Epithelial cell of esophagus (primary cell): ENCODE measurements at places on chromosomes 3 and 15.
A peak's percentile ranks its signal among the peaks of the same experiment; 100 is the strongest.

DNA sequence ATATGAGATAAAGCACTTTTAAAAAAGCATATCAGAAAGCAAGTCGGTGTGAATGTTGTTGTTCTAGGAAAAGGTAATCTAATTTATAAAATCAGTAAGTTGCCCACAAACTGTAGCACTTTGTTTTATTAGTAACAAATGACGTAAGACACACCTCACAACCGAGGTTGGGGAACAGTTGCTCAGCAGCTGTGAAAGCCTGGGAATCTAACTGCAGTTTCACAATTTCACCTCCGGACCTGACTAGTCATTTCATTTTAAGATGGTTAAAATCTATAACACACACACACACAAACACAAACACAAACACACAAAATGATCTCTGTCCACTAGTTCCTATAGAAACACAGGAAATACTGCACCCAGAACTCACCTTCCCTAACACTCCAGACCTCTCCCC, 406.7 kb upstream of the NR2F2 start:
- no peak for DNase-seq

GRCh38 chr15:64072812-64073211, 20.8 kb downstream of the CIAO2A start:
- DNase-seq = no peak

DNA sequence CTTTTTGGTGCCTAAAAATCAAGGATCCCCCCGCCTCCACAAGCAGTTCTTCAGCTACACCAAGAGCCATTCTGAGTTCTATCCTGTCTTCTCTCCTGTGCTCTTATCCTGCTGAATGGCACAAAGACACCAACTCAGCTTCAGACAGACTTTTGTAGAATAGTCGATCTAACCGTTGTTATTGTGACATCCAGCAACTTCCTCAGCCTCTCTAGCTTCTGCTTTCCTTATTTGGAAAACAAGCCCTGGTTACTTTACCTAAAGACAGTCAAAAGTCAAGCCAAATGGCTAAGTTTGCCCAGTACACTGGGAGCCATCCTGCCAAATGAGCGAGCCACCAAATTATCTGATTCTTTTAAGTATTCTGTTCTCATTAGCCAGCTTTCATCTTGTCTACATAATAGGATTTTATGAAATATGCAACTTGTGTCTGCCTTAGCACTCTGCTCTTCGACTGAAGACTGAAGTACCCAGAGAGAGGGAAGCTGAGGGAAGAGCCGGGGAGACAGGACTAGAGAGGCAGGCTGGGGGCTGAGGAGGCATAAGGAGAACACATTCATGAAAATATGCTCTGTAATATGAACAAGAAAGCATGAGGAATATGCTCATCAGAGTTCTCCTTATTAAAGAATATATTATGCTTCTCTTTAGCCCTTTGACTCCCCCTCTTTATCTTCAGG, 35.1 kb downstream of the LYZL4 start:
- DNase-seq = no peak

DNA sequence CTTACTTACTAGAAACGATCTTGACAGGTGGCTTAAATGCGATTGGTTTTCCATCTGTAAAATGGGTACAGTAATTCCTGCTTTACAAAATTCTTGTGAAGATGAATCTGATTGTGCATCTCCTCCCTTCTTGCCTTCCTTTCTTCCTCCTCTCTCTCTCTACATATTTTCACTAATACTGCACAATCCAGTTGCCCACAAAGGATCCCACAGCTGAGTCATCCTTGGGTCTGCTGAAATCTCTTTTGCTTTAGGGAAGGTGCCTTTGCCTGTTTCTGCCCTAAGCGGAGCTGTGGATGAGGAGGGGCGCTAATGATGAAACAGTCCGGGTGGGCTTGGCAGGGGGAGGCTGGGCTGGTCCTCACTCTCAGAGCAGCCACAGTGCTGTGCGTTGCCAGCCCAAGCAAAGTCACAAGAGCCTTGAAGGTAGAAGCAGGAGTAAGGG, 46.1 kb downstream of the AMOTL2 start:
- DNase-seq = peak; percentile 91
